ENCODE measurements at places on chromosomes 3 and 15.

DNA sequence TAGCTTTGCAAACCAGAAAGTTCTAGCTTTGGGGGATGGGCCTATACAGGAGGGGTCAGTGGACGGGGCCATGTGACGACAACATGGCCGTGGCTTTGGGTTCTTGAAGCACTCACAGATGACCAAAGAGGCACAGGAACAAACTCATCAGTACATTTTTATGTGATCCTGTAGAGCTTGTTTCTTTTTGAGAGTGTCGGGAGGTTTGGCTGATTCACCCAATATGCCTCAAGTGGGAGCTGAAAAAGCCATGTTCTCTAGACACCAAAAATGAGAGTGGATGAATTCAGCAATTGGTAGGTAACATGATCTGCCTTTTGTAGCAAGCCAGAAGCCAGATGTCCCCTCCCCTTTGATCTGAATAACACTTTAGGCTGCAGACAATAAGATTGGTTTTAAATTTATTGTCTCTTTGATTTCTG, 30.1 kb downstream of the GREM1 start:
- no peaks in the 10 kb centered on the region for H3K36me3 ChIP-seq
- H3K27me3 ChIP-seq = peaks cover 23% of the 10 kb centered on the region
- no peaks in the 10 kb centered on the region for H3K4me1 ChIP-seq

DNA sequence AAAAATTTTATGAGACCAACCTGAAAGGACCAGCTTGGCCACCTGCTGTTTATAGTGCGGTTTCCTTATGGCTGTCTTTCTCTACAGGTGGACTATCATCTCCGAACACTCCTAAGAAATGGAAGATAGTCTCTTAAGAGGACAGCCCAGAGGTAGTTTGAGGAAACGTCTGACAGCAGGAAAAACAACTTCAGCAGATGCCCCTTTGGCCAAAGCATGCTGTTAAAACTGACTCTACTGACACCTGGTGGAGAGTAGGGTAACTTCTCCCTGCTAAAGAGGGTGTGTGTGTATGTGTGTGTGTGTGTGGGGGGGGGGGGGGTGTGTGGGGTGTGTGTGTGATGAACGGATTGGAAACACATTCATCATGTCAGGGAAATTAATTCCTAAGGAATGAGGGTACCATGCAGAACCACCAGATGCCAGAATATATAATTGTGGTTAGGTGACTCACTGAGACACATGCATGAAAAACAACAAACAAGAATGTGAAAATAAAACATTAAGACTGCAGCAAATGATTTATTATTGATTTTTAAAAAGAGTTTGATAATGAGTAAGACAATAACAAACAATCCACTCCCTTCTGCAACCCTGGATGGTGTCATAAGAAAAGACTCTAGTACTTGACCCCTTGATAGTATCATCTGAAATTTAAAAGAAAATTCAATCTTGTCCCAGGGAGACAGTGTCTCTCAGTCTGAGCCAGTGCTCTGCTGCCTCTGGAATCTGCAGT, 256.5 kb downstream of the THRB start:
- peaks cover under 1% of the 10 kb centered on the region for H3K36me3 ChIP-seq
- H3K27me3 ChIP-seq = peaks cover 22% of the 10 kb centered on the region
- H3K4me3 ChIP-seq = no peak overlapping the region
- no peak for DNase-seq
- H3K27ac ChIP-seq = no peak overlapping the region

GRCh38 chr3:113283306-113283705, 71.9 kb downstream of the BOC start:
- DNase-seq = no peak
- H3K27ac ChIP-seq = no peak overlapping the region
- H3K36me3 ChIP-seq = peaks cover 2% of the 10 kb centered on the region
- no peaks in the 10 kb centered on the region for H3K4me1 ChIP-seq

DNA sequence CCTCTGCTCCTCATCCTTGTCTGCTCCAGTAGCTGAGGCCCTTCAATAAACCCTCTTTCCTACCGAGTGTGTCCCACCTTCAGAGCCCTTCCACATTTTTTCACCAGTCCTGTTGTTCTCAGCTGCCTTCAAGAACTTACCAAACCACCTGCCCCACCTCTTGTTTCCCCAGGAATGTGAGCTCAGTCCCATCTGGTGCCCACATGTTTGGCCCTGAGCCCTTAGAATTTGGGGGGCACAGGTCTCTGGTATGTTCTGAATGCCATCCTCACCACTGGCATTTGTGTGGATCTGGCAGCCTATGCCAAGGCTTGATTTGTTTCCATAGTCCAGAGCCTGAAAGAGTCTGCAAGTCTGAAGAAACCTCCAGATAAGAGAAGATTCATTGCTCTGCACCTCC, 315.2 kb upstream of the PPP2R3A start:
- H3K4me3 ChIP-seq = no peak overlapping the region
- no peak overlapping the region for H3K27ac ChIP-seq
- no peak for DNase-seq
- peaks cover 10% of the 10 kb centered on the region for H3K27me3 ChIP-seq
- no peaks in the 10 kb centered on the region for H3K36me3 ChIP-seq
- no peaks in the 10 kb centered on the region for H3K4me1 ChIP-seq

DNA sequence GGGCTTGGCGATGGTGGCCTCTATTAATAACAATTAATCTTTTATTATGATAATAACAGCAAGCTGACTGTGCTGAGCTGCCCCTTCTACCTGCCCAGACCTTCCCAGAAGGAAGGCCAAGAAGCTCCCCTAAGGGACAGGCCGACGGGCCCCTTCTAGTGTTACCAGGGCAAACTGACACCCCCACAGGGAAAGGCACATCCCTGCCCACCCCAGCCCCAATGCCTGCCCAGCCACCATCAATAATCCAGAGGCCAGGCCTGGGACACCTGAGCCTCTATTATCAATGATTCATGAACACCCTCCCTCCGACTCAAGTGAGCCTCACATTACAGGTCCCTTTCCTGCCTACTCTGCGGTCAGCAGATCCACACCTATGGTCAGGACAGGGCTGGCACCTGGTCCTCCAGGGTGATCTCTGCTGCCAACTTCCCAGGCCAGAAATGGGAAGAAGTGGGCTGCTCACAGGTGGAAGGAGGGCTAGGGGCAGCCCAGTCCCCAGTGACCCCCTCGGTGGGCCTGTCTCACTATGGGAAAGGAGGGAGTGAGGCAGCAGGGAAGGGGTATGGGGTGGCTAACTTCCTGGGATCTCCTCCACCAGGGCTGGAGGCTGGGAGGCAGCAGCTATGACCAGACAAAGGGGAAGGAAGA, 1.8 kb downstream of the TWF2 start:
- DNase-seq = no peak
- peaks cover 24% of the 10 kb centered on the region for H3K36me3 ChIP-seq
- peaks cover 67% of the 10 kb centered on the region for H3K4me1 ChIP-seq
- no peak overlapping the region for H3K27ac ChIP-seq

DNA sequence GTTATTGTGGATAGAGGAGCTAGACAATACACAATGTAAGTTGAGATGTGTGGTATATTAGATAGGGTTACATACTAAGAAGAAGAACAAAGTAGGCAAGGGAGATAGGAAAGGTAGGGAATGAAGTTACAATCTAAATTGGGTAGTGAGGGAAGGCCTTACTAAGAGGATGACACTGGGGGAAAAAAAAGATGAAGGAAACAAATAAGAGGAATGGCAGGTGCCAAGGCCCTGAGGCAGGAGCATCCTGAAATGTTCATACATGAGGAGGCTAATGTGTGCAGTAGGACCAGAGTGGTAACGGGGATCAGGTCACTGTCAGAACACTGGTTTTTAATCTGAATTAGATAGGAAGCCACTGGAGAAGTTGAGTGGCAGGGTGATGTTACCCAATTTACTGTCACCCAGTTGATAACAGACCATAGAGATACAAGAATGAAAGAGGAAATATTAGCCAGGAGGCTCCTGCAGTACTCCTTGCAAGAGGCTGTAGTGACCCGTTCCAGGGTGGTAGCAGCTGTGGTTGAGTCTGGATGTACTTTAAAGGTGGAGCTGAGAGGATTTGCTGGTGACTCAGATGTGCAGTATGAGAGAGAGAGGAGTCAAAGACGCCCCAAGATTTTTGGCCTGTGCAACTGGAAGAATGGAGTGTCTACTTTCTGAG, 14.4 kb downstream of the RTP1 start:
- no peaks in the 10 kb centered on the region for H3K4me1 ChIP-seq
- DNase-seq = no peak
- H3K4me3 ChIP-seq = no peak overlapping the region
- H3K36me3 ChIP-seq = no peaks in the 10 kb centered on the region
- H3K27me3 ChIP-seq = peaks cover 3% of the 10 kb centered on the region
- no peak overlapping the region for H3K27ac ChIP-seq

DNA sequence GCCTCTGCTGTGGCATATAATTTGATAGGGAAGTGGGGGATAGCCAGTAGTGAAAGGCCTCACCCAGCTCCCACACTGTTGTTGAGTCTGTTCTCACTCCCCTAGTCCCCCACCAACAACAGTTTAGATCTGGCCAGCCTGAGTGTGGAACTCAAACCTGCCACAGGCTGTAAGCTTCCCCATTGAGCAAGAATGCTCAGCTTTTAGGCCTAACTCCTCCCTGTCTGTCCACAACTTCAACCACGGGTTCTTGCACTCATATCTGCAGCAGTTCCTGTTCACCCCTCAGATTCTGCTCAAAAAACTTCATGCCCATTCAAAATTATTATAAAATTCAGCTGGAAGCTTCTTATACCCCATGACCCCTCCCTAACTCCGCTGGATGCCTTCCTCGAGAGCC, 975.1 kb downstream of the NSUN3 start:
- no peak overlapping the region for H3K27ac ChIP-seq
- no peaks in the 10 kb centered on the region for H3K27me3 ChIP-seq
- no peak for DNase-seq
- H3K36me3 ChIP-seq = peaks cover 3% of the 10 kb centered on the region
- H3K4me3 ChIP-seq = no peak overlapping the region
- H3K4me1 ChIP-seq = no peaks in the 10 kb centered on the region

- DNase-seq = no peak
- no peaks in the 10 kb centered on the region for H3K27me3 ChIP-seq
- no peak overlapping the region for H3K4me3 ChIP-seq
- H3K36me3 ChIP-seq = no peaks in the 10 kb centered on the region
- no peaks in the 10 kb centered on the region for H3K4me1 ChIP-seq
Measured at GRCh38 chr3:64837126-64837738, 149.4 kb upstream of the ADAMTS9 start.

DNA sequence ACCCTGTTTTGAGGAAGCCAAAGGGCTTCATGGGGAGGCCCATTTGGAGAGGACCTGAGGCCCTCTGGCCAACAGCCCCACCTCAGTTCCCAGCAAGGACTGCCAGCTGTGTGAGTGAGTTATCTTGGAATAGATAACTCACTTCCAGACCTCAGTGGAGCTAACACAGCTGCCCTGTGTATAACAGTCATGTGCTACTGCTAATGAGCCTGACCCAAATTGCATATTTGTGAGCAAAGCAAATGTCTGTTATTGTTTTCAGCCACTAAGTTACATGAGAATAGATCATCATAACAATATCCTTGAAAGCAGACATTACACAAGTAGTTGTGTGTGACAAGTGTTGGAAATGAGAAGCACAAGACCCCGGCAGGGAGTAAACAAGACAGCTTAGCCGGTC, 355.8 kb downstream of the MCTP2 start:
- no peak overlapping the region for H3K4me3 ChIP-seq
- no peak for DNase-seq
- peaks cover 2% of the 10 kb centered on the region for H3K36me3 ChIP-seq
- peaks cover 72% of the 10 kb centered on the region for H3K27me3 ChIP-seq
- peaks cover 32% of the 10 kb centered on the region for H3K4me1 ChIP-seq

Data from central memory CD8-positive, alpha-beta T cell (primary cell).